ENCODE measurements at places on chromosomes 5 and 9.

- DNase-seq = no peak
Measured at GRCh38 chr9:94906181-94906580, 179.7 kb downstream of the AOPEP start.

- DNase-seq = no peak
Measured at GRCh38 chr9:135355521-135356011, 124.0 kb upstream of the PPP1R26 start.

DNA sequence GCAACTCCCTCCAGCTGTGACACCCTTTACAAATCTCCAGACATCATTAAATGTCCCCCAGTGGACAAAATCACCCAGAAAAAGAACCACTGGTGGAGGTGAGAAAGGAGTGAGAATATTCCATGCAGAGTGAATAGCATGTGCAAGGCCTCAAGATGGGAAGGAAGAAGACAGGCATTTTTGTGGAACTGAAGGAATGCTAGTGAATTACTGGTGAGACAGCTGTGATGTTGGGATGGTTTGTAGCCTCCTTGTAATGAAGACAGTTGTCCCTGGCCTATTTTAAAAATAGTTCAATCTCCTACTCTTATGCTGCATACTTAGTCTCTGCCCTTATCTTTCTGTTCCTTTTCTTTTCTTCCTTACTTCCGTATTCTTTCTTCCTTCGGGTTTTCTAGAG, 124.9 kb upstream of the RPS23 start:
- no peak for DNase-seq

GRCh38 chr5:176131771-176132170, 106.5 kb upstream of the SIMC1 start:
- DNase-seq = no peak
